ENCODE measurements at places on chromosomes 2 and 18.

- no peak for DNase-seq
These were observed 12.3 kb downstream of the PARD3B start for GRCh38 chr2:204557604-204558003.

DNA sequence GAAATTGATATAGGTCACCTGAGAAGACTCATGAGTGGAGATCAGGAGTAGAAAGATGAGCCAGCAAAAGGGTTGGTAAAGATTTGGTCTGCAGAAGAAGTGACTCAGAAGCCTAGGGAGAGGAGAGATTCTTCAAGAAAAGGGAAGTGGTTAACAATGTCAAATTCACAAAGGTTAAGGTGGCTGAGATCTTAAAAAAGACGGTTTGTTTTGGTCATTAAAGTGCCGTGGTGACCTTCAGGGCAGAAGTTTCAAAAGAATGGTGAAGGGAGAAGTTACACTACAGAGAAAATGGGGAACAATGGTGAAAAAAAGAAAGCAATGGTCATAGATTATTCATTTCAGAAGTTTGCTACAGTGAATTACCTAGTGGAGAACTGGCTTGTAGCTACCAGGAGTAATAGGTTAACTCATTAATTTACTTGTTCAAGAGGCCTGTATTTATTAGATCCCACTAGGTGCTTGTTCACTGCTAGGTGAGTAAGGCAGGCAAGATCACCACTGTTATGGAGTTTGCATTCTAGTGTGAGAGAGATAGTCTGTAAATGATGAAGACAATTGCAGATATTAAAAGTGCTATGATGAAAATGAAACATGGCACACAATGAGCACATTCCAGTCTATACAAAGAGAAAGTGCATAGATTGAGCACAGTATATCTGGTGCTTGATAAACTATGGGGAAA is 43.0 kb downstream of the FBXO48 start:
- no peak for DNase-seq

DNA sequence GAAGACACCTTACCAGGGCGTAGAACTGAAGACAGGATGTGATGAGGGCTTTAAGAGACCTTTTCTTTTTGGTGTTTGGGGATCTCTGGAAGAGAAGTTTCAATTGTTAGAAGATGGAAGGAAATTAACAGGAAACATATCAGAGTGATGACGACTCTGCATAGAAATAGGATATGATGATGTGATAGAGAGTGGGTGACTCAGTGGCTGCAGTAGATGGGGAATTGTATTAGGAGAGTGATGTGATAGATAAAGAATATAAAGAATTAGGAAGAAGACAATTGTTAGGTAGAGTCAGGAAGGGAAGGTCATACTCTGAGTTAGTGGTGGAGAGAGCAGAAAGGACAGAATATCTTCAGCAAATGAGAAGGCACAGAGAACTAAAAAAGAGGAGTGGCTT is 593.9 kb downstream of the NYAP2 start:
- DNase-seq = no peak

DNA sequence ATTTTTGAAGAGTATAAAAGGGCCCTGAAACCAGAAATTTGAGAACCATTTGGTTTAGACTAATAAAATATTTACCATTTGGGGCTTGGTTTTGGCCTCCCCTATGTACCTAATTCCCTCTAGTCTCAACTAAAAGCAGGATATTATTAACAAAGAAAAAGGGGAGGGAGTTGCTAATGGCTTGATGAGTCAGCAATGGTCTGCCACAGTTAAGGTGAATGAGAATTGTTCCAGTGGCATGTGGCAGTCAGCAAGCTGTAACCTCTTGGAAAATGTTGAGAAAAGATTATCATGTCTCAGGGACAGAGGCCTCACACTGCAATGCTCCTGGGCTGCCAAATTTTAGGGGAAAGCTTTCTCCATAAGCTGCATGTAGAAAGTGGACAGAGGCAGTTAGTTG is 20.1 kb upstream of the SLC39A10 start:
- no peak for DNase-seq

DNA sequence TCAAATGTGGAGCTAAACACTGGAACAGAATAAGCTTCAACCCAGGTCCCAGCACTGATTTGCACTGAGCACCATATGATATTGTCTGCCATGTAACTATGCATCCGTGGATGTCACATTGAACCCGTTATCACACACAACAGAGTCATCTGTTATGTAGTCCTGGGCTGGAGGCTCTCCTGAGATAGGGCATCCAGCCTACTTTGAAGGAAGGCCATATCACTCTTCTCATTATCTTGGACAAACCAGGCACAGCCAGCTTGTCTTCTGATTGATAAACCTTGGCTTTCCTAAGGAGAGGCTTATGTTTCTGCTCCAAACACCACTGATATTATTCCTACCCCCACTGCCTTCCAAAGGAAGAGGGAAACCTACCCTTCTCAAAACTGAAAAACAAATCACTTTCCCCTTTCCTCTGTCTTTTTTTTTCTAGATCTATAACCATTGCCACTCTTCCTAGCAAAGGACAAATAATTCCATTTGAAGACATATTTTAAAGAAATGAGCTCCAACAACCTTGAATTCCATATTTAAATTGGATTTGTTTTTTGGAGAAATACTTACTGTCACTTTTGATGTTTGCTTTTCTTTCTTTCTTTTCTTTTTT is 16.4 kb downstream of the RSAD2 start:
- DNase-seq = no peak

DNA sequence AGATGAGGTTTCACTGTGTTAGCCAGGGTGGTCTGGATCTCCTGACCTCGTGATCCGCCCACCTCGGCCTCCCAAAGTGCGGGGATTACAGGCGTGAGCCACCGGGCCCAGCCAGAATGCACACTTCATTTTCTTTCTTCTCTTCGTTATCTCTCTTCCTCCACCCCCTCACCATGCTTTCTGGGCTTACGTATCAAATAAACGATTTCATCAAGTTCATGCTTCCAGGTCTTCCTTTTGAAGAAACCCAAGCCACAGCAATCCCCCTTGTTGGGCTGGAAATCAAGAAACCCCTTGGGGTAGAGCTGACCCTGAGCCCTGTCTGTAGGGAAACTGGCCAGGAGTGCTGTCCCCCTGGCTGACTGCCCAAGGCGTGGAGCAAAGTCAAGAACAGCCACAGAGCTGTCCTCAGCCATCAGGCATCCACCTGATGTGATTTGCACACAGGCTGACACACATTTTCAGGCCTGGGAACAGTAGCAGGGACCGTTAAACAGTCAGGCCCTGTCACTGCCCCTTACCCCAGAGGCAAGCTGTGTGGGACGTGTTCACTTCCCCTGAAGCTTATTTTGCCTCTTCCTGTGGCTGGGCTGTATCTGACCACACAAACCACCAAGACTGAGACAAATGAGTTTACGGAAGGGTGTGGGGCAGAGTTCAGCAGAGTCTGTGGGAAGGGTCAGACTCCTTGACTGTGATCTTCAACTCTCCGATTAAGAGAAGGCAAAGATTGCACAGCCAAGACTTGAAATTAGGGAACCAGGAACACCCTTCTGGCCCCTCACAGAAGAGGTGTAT is 15.1 kb upstream of the NMUR1 start:
- DNase-seq = peak; percentile 13

DNA sequence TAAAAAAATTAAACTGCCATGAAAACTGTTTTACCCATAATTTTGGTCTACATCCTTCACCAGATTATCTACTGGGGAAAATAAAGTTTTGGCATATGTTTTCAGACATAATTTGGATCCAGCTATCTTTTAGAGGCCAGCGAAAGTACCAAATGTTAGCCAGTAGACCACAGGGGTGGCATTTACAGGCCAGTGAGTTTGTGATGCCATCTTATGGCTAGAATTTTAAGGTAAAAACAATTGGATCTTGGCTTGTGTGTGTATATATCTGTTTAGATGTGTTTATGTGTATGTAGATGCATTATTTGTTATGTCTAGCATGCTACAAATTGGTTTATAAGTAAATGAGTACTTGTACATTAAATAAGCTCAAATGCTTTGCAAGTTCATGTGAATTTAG is 322.6 kb downstream of the ASXL3 start:
- no peak for DNase-seq

GRCh38 chr2:74119339-74119738 is 28.4 kb downstream of the BOLA3 start:
- no peak for DNase-seq

DNA sequence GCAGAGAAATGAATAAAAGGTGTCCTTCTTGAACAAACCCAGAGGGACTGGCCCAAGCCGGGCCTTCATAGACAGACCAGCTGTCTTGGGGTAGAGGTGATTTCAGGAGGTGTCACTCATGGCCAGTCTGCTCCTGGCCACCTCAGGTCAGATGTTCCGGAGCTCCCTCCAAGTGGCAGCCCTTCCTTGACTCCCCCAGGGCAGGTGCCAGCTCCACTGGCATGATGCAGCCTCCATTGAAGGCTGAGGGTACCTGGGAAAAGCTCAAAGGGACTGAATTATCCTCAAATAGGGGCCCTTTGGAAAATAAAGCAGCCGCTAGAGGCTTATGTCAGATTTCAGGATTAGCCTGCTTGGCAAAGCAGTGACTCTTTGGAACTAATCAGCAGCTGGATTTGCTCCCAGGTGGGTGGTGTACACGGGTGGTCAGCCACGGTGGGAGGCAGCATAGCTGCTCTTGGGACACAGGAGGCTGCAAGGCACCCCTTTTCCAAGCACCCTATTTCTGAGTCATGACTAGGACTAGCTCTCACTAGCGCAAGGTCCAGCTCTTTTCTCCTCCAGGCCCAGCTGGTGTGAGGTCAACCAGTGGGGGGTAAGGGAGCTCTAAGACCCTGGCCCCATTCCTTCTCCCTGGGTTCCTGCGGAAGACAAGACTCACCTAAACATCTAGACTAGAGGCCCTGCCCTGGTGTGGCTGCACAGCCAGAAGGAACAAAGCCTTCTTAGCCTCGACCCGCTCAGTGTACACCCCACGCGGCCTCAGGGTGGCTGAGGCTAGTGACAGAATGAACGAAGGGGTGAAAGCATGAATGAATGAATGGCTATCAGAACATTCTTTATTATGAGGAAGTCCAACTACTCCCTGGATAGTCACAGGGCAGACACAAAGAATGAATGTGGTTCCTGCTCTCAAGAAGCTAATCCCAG is 29.3 kb downstream of the HS1BP3 start:
- DNase-seq = no peak

GRCh38 chr2:241491549-241492173 is 16.7 kb downstream of the STK25 start:
- no peak for DNase-seq

- DNase-seq = no peak
These were observed 3.8 kb upstream of the ARID5A start for GRCh38 chr2:96532641-96533291.

- no peak for DNase-seq
These were observed 146.5 kb downstream of the ASB1 start for GRCh38 chr2:238573065-238573778.

DNA sequence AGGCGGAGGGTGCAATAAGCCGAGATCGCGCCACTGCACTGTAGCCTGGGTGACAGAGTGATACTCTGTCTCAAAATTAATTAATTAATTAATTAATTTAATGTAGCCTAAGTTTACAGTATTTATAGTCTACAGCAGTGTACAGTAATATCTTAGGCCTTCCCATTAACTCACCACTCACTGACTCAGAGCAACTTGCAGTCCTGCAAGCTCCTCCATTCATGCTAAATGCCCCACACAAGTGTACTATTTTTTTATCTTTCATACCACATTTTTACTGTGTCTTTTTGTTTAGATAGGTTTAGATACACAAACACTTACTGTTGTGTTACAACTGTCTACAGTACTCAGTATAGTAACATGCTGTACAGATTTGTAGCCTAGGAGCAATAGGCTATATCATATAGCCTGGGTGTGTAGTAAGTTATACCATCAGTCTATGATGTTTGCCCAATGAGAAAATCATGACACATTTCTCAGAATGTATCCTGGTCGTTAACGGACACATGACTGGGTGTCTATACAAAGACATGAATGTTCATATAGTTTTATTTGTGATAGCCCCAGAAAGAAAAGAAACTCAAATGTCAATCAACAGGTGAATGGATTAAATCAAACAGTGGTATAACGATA is 15.8 kb upstream of the RNU2-63P start:
- no peak for DNase-seq

DNA sequence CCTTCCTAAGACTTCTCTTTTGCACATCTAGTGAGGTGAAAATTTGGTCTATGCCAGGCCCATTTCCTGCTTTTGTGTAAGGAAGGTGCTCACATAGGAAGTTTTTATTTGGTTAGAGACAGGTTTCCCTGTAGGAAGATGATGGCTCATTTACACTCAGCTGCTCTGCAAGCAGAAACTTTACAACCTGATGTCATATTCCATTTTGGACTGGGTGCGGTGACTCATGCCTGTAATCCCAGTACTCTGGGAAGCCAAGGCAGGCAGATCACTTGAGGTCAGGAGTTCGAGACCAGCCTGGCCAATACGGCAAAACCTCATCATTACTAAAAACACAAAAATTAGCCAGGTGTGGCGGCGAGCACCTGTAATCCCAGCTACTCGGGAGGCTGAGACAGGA is 35.8 kb downstream of the CASP10 start:
- DNase-seq = no peak

GRCh38 chr2:99478632-99479031 is 11.2 kb downstream of the REV1 start:
- DNase-seq = no peak

DNA sequence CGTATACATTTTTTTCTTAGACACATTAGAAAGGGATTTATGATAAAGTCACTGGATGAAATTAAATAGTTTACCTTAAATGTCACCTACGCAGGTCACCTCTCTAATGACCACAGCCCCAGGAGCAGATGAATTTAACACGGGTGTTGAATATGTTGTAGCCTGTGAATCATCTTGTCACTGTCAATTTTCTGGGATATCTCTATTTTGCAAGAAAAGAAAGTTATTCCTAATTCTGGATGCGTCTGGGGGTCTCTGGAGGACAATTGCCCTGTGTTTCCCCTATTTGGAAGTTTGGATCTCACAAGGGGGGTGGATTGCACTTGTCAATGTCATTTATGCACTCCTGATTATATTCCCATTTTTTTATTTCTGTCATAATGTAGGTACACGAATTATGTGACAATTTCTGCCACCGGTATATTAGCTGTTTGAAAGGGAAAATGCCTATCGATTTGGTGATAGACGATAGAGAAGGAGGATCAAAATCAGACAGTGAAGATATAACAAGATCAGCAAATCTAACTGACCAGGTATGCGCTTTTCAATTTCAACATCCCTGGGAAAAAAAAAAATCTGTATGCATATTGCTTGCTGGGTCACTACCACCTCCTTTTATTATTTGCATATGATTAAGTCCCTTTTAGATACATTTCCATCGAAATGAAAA is 7.7 kb downstream of the MEIS1 start:
- no peak for DNase-seq
